Colonic mucosa (tissue), 4 donors: ENCODE measurements at places on chromosomes 2 and 18. TPM values are rescaled to one million over a fixed set of nuclear protein-coding genes. Genes with fewer than 3 reads are reported as not detected.

DNA sequence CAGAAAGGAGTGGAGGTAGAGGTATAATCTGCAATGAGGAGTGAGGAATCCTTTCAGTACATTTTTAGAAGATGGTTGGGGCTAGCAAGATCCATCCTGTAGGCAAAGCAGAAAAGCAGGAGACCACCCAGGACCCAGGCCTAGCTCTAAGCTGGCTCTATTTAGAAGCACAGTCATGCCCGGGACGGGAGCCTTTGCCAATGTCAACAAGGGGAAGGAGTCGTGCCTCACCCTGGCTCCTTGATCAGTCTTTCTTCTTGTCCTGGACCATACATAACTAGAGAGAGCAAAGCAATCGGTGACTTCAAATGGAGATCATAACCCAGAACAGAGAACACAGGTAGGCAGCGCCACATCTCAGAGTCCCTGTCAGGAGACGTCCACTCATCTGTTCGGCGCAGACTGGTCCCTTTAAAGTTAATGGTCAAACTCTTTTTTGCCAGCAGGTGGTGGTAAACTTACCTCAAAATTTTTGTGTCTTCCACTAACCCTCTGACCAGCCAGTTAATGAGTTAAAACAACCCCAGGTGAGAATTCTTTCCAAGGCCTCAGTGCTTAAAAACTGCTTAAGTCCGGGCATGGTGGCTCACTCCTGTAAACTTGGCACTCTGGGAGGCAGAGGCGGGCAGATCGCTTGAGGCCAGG, 8.0 kb downstream of the MC5R start:
- no peaks in the 10 kb centered on the region for H3K36me3 ChIP-seq
- no peak overlapping the region for H3K27ac ChIP-seq
- H3K4me1 ChIP-seq, result no peaks in the 10 kb centered on the region
- H3K4me3 ChIP-seq, result no peak overlapping the region

DNA sequence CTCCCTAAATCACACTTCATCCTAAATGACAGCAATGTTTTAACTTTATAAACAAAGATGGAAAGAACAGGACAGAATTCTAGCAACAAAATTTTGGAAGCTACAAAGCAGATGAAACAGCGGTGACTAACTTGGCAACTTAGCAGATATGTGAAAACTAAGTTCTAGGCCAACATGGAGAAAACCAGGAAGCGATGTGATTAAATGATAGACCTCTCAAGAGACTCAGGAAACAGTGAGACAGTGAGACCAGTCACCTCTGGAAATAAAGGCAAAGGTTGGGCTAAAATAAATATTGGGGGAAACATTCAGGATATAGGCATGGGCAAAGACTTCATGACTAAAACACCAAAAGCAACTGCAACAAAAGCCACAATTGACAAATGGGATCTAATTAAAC, 24.4 kb upstream of the ZBTB7C start:
- H3K27me3 ChIP-seq, result no peaks in the 10 kb centered on the region
- no peaks in the 10 kb centered on the region for H3K36me3 ChIP-seq
- no peaks in the 10 kb centered on the region for H3K4me1 ChIP-seq
- H3K27ac ChIP-seq, result no peak overlapping the region
- H3K4me3 ChIP-seq, result no peak overlapping the region

GALNT3 gene
- total RNA-seq, result 117 TPM

GRCh38 chr2:201746551-201746950, 34.2 kb downstream of the ALS2 start:
- no peak overlapping the region for H3K27ac ChIP-seq
- H3K4me1 ChIP-seq, result no peaks in the 10 kb centered on the region
- no peaks in the 10 kb centered on the region for H3K36me3 ChIP-seq
- DNase-seq, result no peak

SPHKAP gene
- total RNA-seq, result 0.10 TPM

DNA sequence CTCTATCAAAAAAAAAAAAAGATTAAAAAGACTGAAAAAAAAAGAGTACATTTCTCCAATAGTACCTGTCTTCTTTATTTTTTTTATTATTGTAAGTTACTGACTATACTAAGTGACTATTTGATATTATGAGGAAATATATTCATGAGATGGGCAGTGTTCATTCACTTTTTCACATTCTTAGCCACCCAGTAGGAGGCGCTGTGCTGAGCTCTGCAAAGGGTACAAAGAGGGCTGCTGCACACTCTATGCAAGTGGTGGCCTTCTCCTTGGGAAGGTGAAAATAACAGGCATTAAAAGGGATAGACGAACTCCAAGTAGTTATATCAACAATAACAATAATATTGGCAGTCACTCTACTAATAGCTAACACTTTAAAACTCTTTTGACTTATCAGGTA, 1034.9 kb upstream of the FANCL start:
- DNase-seq, result no peak
- H3K4me3 ChIP-seq, result no peak overlapping the region
- no peaks in the 10 kb centered on the region for H3K36me3 ChIP-seq

DNA sequence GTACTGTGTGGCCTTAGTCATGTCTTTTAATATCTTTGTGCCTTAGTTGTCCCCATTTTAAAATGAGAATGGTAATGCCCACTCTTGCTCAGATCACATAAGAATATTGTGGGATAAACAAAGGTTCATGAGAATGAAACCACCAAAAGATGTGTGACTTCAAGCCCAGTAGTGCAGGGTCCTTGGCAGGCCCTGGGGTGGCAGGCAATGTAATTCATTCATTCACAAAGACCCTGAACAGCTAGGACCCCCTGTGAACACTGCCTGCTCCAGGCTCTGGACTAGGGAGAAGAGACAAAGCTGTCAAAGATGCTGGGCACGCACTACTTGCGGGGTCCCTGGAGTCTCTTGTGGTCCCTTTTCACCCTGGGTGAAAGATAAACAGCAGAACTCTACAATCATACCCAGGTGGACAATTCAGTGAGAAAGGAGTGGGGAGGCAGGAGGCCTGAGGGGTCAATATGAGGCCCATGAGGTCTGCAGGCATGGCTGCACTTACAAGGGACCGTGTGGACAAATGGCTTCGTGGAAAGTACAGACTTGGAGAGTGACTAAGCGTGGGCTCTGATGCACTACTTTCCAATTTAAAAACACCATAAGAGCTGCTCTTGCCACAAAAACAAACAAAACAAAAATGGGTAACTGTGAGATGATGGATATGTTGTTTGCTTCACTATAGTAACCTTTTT, 136.1 kb downstream of the SMAD7 start:
- no peak overlapping the region for H3K27ac ChIP-seq
- H3K4me1 ChIP-seq, result peaks cover 5% of the 10 kb centered on the region
- no peaks in the 10 kb centered on the region for H3K27me3 ChIP-seq
- no peak overlapping the region for H3K4me3 ChIP-seq

GRCh38 chr2:175350105-175350504, 168.6 kb upstream of the ATP5MC3 start:
- no peaks in the 10 kb centered on the region for H3K36me3 ChIP-seq
- no peaks in the 10 kb centered on the region for H3K27me3 ChIP-seq
- H3K4me3 ChIP-seq, result no peak overlapping the region
- H3K4me1 ChIP-seq, result no peaks in the 10 kb centered on the region

DNA sequence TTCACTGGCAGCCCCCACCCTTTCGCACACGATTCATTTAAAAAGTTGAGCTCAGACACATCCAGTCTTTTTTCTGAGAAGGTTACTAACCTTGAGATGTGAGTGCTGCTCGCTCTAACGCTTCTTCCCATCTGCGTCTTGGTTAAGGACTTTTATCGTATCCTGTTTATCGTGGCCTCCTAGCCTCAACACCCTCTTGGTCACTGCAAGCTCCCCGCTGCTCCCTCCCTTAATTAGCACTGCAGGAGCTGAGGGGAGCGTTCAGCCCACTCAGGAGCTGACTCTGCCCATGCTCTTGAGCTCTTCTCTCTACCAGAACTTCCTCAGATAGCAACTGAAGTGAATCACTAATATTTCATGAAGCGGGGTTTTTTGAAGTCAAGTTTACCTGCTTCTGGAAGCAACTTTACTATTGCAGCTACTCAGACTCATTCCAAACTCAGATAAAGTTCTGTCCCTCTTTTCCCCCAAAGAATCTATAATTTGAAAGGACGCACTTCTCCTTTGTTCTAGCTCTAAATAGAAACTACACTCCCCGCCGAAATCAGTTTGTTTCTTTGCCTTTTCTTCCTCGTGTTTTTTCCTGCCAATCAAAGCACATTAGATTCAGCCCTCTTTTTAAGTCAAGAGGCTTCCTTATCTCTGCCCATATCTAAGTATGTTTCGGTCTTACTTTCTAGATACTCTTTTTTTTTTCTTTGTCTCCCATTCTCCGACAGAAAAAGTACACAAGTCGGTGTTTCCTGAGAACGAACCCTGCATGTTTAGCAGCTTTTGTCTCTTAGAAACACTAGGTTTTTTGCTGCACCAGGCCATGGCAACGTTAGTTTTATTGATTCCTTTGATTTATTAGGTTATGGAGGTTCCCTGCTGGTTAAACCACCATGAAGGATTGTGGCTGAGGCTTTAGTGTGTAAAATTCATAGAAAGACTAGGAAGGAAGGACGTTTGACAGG, 9.3 kb upstream of the CD226 start:
- no peak for DNase-seq
- no peak overlapping the region for H3K27ac ChIP-seq
- no peak overlapping the region for H3K4me3 ChIP-seq
- H3K27me3 ChIP-seq, result no peaks in the 10 kb centered on the region
- H3K36me3 ChIP-seq, result no peaks in the 10 kb centered on the region

- no peak overlapping the region for H3K4me3 ChIP-seq
- no peaks in the 10 kb centered on the region for H3K36me3 ChIP-seq
- H3K27me3 ChIP-seq, result no peaks in the 10 kb centered on the region
- no peak for DNase-seq
Observed at GRCh38 chr2:43408407-43409160, 182.2 kb upstream of the ZFP36L2 start.

DNA sequence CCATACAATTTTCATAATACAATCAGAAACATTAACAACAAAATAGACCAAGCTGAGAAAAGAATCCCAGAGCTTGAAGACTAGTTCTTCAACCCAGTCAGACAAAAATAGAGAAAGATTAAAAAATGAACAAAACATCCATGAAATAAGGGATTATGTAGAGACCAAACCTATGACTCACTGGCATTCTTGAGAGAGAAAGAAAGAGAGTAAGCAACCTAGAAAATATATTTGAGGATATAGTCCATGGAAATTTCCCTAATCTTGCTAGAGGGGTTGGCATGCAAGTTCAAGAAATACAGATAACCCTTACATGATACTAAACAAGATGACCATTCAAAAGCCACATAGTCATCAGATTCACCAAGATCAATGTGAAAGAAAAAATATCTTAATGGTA, 281.7 kb downstream of the CCDC85A start:
- DNase-seq, result no peak
- no peaks in the 10 kb centered on the region for H3K36me3 ChIP-seq
- H3K4me1 ChIP-seq, result no peaks in the 10 kb centered on the region
- no peak overlapping the region for H3K27ac ChIP-seq
- H3K27me3 ChIP-seq, result no peaks in the 10 kb centered on the region

TUBB8B gene
- 0.27 TPM for total RNA-seq

DNA sequence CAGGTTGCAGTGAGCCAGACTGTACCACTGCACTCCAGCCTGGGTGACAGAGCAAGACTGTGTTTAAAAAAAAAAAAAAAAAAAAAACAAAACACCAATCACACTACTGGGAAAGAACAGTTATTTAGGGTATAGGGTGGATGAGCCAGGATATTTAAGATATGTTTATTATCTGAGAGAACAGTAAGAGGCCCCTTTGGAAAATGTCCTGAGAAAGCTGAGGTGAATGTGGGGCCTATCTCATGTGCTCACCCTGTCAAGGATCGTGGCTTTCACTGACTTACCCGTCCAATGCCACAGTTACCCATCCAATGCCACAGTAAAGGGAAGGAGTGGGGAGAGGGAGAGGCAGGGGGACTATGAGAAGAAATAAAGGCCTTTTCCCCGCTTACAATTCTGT, 19.9 kb upstream of the ENOSF1 start:
- H3K4me3 ChIP-seq, result no peak overlapping the region
- H3K36me3 ChIP-seq, result no peaks in the 10 kb centered on the region
- H3K27ac ChIP-seq, result no peak overlapping the region

DNA sequence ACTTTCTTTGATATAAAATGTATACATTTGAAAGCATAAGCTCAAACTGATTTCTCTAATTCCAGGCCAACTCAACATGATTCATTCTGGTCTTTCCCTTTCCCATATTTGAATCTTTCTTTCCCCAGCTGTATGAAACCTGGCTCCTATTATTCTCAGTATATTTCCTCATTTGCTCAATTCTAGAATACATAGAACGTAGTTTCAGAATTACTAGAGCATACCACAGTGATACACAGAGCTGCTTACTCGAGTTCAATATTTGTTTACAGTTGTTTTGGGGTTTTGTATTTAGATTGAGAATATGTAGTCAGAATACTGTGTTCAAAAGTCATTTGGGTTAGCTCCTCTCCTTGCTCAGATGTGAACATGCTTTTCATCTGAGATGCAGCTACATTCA, 43.0 kb downstream of the TNFRSF11A start:
- no peak for DNase-seq
- H3K27me3 ChIP-seq, result no peaks in the 10 kb centered on the region
- no peak overlapping the region for H3K4me3 ChIP-seq
- no peak overlapping the region for H3K27ac ChIP-seq
